ENCODE measurements at places on chromosomes 7 and 10. TPM values are rescaled to one million over a fixed set of nuclear protein-coding genes. Genes with fewer than 3 reads are reported as not detected.

- DNase-seq = no peak
These were observed 713.1 kb downstream of the GATA3 start for GRCh38 chr10:8767591-8767990.

- peak; percentile 64 for DNase-seq
These were observed 5.3 kb upstream of the CUZD1 start for GRCh38 chr10:122850705-122851640.

FAM237B gene
- not detected for total RNA-seq

DNA sequence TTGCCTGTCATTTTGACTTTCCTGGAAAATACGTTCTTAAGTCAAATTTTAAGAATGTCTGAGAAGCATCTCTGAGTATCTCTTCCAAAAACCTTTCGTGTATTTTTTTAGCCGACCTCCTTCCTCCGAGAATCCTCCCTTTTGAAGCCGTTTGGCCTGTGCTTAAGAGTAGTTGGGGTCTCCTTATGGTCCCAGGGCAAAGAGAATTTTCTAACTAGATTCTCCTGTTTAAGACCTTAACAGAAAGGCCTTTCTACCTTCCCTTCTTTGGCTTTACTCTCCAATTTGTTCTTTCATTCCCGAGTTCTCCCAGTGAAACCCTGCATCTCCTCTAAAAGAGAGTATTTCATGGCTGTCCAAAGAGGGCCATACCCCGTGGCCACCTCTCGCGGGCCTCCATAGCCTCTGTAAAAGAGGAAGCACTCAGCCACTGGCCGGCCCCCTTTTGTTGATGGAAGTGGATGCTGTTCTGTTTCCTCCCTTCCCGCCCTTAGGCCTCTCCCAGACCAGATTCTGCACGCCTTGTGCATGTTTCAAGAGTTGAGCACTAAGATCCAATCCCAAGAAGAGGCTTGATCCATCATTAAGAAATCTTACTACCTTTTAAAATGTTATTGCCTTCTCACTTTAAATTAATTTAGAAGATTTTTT, 6.6 kb upstream of the FEZF1 start:
- no peak for DNase-seq

OR2A7 gene
- not detected for total RNA-seq

DNA sequence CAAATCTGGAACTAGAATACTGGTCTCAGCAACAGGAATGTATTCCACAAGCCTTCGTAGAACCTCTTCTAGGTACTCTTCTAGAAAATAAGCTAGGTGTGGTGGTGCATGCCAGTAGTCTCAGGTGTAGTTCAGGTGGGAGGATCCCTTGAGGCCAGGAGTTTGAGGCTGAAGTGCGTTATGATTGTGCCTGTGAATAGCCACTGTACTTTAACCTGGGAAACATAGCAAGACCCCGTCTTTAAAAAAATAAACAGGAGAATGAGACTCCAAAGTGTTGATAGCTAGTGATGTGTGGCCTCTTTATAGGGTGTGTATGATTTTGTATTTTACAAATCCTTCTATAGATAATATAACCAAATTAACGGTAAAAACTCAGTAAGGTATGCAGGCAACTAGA, 1.5 kb upstream of the ZNF775 start:
- DNase-seq = no peak

DNA sequence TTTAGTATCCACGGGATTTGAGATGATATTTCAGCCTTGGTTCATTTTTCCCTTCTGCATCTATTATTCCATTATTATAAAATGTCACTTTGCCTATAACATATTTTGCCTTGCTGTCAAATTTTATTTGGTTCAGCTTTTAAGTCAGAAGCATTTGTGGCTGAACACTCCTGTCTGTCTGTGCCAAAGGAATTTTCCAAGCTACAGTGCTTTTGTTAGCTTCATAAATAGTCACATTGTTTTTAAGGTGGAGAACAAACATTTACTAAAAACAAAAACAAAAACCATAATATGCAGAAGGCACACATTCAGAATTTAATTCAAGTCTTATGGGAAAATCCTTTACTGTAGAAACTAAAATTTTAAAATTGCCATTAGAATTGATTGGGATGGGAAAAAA, 33.8 kb upstream of the ELMO1 start:
- DNase-seq = no peak

GRCh38 chr7:42479816-42480633, 243.0 kb upstream of the GLI3 start:
- DNase-seq = no peak

CDC14C gene
- not detected for total RNA-seq

GRCh38 chr10:77533887-77534278, 103.7 kb downstream of the KCNMA1 start:
- DNase-seq = peak; percentile 12

C10orf67 gene
- total RNA-seq = not detected

- no peak for DNase-seq
These were observed 541.0 kb downstream of the ZWINT start for GRCh38 chr10:55820071-55820470.

GRCh38 chr7:90229682-90230081, 15.3 kb upstream of the CFAP69 start:
- no peak for DNase-seq

DNA sequence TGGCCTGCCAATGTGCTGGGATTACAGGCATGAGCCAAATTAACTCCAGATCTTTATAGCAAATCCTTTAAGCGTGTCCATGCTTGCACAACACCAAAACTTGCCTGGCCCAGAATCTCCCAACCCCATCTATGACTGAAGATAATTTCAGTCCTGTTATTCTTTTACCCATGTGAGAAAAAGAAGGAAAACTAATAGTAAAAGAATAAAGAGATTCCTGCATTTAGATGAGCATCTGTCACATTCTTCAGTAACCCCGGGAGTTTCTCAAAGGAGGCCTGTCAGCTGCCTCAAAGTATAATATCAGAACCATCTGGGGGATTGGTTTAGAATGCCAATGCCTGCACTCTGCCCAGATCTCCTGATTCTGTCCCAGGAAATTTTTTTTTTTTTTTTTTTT, 158.1 kb upstream of the KMT2E start:
- no peak for DNase-seq

DNA sequence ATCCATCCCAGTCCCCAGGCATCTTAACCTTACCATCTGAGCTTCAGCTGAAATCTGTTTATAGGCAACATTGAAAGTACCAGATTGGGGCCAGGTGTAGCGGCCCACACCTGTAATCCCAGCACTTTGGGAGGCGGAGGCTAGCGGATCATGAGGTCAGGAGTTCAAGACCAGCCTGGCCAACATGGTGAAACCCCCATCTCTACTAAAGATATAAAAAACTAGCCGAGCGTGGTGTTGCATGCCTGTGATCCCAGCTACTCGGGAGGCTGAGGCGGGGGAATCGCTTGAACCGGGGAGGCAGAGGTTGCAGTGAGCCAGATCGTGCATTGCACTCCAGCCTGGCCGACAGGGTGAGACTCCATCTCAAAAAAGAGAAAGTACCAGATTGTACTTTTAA, 39.0 kb downstream of the CRCP start:
- DNase-seq = no peak

LRRC18 gene
- not detected for total RNA-seq

GRCh38 chr10:58281092-58281752, 12.3 kb downstream of the CISD1 start:
- peak; percentile 71 for DNase-seq

DNA sequence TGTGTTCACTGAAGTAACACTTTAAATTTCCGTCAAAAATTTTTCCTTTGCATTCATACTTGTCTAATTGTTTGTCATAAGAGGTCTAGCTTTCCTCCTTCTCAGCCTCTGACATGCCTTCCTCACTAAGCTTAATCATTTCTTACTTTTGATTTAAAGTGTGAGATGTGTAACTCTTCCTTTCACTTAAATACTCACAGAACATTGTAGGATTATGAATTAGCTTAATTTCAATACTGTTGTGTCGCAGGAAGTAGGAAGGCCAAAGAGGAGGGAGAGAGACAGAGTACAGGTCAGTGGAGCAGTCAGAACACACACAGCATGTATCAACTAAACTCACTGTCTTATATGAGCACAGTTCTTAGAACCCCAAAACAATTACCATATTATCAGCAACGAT, 99.0 kb downstream of the SRPK2 start:
- no peak for DNase-seq

DNA sequence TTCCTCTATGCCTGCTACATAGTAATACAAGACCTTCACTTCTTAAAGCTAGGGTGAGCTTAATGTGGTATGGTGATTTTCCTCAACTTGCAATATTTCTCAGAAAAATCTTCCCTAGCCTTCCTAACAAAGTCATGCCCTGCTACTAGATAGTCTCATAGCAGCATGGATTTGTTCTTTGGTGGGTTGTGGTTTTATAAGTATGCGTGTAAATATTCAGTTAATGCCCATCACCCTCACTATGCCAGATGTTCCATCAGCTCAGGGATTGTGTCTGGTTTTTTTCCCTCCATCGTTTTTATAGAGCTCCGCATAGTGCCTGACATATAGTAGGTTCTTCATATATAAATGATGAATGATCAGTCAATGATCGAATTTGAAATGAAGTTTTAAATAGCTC, 182.8 kb downstream of the CREB5 start:
- DNase-seq = no peak

ACTA2 gene
- 2,012 TPM for total RNA-seq

DNA sequence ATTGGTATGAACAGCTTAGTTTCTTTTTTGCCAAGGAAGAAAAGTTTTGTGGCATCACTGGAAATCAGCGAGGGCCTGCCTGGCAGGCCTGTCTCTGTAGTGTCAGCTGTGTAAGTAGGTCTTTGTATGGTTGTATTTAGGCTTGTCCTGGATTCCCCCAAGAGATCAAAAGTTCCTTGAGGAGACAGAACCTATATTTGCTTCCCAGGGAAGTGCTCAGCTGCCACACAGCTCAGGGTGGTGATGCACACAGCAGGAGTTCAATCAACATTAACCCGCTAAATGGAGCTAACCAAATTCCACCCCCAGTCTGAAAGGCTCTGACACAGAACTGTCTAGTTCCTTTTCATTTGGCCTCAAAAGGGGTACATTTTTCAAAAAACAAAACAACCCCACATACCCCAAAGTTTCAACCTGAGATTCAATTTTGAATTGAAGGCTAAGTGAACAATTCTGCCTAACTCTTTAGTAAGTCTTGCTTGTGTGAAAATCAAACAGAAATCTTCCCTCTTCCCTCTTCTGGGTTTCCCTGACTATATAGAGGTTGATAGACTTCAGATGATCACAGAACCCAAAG, 124.4 kb downstream of the CLEC2L start:
- no peak for DNase-seq

- DNase-seq = no peak
These were observed 59.3 kb upstream of the ECHDC3 start for GRCh38 chr10:11682851-11683250.

DNA sequence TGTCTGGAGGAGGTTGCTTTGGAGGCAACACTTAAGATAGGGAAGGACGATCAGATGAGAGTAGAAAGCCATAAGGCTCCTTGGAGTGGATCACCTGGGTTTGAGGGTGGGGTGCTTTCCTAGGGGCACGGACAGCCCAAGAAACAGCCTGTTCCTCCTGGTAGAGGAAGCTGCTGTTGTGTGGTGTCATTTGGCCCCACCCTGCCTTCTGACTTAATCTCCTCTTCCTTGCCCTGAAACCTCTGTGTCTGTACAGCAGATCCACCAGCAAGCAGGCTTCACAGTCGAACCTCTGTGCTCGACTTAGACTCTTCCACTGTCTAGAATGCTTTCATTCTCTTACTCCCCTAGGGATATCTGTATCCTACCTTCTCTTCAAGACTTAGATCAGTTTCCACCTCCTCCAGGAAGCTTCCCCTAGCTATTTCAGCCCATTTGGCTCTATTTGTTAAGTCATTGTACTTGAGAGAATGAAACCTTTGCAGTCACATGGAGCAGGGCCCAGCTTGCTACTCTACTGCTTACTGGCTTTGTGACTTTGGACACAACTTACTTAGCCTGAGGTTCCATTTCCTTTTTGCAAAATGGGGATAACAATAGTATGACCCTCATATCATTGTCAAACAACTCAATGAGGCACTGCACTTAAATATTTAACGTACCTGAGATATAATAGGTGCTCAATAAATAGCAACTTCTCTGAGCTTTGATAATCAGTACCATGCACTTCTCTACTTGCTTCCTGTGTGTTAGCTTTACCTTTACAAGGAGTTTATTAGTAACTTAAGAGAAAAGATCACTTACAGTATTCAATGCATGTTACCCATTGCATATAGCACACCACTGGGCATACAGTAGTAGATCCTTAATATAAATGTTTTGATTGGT, 5.0 kb downstream of the MXI1 start:
- no peak for DNase-seq

- DNase-seq = no peak
These were observed 38.1 kb downstream of the COL1A2 start for GRCh38 chr7:94432817-94433216.

MYOZ1 gene
- not detected for total RNA-seq

- DNase-seq = no peak
These were observed 656.5 kb downstream of the SDK1 start for GRCh38 chr7:3957472-3958108.

- DNase-seq = no peak
These were observed 168.7 kb upstream of the GNAI1 start for GRCh38 chr7:79965946-79966345.

GRCh38 chr10:6787091-6787490, 207.0 kb upstream of the PRKCQ start:
- DNase-seq = no peak

PSAP gene
- 322 TPM for total RNA-seq

DNA sequence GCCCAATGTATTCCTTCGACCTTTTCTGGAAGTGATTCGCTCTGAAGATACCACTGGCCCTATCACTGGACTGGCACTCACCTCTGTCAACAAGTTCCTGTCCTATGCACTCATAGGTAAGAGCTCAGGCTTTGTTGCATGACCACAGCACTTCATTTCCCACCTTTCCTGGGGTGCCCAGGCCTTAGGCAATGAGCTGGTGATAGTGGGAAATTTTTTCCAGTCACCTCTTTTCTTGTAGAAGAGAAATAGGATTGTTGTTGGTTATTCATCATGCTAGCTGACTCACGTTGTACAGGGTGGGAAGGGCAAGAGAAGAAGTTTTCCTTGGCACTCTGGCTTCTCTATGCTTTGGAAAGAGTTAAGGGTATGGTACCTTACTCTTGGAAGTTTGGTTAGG, 51.4 kb upstream of the NFKB2 start:
- DNase-seq = no peak

PLEKHA8 gene
- 11.5 TPM for total RNA-seq

DNA sequence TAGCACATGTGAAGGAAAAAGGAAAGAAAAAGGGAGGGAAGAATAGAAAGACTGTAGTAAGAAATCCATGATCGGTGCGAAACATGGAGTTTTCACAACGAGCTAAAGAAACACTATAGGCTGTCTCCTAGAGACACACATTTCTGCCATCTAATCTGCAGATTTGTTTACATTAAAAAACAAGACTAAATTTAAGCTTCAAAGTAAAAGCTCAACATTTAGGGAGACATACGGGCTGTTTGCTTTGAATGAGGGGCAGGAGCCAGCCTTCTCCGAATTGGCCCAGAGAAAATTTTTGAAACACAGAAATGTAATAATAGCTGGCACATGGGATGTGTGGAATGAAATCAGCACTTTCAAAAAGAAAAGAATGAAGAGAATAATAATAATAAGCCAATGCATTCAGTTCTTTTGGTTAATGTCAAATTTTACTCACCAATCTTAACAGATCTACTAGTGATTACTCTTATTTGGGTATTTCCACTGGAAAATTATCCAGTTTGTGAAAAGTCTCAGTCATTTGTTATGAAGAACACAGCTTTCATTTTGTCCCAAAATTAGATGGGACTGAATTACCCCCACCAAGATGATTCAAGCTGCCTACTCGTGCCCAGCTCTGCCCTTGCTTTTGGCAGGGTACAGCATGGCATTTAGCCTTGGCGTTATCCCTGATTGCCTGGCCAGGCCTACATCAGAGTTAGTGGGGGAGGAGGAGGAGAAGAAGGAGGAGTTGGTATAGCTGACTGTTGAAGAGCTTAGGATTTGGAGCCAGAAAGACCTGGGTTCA, 47.1 kb downstream of the MTURN start:
- no peak for DNase-seq
